ENCODE measurements at places on chromosomes 12 and 14.
A peak's percentile ranks its signal among the peaks of the same experiment; 100 is the strongest.

DNA sequence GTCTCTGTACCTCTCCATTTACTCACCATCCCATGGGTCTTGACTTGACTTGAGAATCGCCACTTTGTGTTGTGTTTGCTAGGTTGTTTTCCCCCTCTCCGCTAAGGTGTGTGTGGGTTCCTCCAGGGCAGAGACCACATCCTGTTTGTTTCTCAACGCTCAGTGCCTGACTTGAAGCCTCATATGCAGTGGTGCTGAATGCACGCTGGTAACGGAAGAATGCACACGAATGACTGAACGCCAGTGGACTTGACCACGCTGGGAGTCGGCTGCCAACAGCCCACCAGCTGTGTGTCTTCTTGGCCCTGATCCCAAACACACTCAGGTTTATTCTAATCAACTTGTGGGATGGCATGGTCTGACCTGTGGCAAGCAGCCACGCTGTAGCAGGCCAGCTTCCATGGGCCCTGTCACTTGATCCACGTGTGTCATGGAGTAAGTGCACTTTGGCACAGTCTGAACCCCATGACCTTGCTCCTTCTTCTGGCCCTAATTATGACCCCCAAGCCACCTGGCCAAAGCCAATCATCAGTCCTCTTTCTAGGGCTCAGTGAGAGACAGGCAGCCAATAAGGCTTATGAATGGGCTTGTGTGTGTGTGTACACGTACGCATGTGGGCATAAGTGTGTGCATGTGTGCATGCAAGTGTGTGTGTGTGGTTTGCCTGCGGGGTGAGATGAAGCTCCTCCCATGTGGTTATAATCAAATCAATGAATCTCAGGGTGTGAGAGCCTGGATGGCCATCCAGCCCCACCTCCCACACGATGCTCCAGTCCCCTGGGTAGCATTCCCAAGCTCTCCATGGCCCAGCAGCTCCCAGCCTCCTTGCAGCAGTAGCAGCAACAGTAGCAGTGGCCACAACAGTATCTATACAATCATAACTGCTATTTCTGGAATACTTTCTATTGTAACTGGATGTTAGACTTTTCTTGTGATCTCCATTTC, 6.4 kb upstream of the TC2N start:
- DNase-seq: peak; percentile 94

- DNase-seq: peak; percentile 43
Measured at GRCh38 chr12:85057370-85057963, 21.3 kb downstream of the LRRIQ1 start.

- DNase-seq: no peak
Measured at GRCh38 chr14:69674546-69675244, 63.3 kb downstream of the SUSD6 start.

GRCh38 chr14:75221797-75222196, 45.4 kb upstream of the TMED10 start:
- no peak for DNase-seq

DNA sequence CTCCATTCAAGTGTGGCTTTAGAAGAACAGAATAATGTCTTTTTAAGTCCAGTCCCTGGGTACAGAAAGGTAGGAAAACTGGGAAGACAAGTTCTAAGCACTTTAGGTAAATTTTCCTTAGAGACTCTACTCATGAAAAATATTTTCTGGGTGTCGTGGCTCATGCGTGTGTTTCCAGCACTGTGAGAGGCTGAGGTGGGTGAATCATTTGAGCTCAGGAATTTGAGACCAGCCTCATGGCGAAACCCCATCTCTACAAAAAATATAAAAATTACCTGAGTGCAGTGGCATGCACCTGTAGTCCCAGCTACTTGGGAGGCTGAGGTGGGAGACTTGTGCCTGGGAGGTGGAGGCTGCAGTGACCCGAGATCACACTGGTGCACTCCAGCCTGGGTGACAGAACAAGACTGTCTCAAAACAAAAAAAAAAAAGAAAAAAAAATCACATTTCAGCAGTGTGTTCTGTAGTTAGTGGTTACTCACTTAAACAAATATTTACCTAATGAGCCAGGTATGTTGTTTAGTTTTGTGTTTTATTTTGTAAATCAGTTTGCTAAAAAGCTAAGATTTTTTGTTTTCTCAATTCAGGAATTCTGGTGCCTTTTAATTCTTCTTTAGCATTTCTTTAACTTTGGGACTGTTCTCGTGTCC, 52.3 kb upstream of the RD3L start:
- DNase-seq: peak; percentile 80

DNA sequence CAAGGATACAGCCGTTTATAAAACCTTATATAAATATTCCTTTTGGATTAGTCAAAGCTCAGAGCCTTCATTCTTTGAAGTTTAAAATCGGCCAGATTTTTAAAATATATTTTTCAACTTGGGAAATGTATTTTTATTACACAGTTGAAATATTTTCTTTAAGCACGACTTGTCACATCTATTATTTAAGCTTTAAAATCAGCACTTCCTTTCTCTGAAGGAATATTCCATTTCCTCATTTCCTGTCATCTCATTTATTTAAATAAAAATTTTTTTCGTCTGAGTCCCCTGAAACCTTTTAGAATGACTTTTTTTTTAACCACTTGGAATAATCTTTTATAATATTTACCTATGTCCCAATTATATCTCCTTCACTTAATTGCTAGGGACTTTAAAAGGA, 107.5 kb upstream of the PDE3A start:
- DNase-seq: no peak

DNA sequence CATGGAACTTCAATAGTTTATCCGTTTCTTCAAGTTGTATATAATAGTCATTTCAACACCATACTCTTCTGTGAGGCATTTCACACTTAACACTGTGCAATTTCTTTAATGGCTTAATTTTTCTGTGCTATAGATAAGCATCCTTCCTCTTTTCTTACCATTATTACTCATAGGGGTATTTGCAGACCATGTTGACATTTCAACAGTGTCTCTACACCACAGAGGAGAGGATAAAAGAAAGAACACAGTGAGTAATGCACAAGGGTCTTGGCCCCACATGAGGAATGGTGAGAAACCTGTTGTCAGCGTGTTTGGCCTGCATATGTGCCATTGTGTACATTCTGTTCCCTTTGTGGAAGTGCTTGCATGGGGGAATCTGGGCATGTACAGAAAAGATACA, 421.5 kb upstream of the MDGA2 start:
- DNase-seq: no peak
